ENCODE measurements at places on chromosomes 2 and 18.

GRCh38 chr2:56009758-56010458, 86.3 kb upstream of the EFEMP1 start:
- no peak for DNase-seq

- DNase-seq: no peak
Observed at GRCh38 chr2:175007510-175007909, 2.3 kb upstream of the CHN1 start.

GRCh38 chr18:69961718-69962117, 14.0 kb upstream of the CD226 start:
- DNase-seq: no peak

DNA sequence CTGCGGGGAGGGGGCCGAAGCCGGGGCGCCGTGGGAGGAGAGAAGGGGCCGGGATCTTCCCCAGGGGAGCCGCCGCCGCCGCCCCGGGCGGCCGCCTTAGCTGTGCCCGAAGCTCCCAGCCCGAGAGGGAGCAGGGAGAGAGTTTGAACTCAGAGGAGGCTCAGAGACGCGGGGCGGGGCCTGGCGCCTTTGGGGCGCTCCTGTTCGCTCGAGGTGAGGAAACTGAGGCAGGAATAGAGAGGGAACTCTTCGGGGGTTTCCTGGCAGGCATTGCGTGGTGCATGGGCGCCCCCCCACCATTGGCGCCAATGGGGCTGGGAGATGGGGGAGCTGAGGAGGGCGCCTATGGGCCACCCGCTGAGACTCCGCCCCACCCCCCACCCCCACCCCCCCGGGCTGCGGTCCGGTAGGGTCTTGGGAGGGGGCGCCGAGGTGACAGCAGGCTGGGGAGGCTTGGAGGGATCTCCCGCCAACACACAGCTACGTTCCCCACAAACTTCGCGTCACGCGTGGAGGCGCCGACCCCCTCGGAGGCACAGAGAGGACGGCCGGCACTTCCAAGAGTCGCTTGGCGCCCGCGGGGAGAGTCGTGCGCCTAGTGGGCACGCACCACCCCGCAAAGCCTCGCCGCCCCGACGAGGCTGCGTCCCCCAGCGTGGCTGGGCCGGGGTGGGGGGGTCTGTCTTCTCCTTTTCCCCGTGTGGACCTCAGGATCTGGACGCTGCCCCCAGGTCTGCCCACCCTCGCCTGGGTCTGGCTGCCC, 680 bp downstream of the CTDSP1 start:
- DNase-seq: no peak

- DNase-seq: no peak
Observed at GRCh38 chr18:9417073-9417851, 58.1 kb upstream of the RALBP1 start.

DNA sequence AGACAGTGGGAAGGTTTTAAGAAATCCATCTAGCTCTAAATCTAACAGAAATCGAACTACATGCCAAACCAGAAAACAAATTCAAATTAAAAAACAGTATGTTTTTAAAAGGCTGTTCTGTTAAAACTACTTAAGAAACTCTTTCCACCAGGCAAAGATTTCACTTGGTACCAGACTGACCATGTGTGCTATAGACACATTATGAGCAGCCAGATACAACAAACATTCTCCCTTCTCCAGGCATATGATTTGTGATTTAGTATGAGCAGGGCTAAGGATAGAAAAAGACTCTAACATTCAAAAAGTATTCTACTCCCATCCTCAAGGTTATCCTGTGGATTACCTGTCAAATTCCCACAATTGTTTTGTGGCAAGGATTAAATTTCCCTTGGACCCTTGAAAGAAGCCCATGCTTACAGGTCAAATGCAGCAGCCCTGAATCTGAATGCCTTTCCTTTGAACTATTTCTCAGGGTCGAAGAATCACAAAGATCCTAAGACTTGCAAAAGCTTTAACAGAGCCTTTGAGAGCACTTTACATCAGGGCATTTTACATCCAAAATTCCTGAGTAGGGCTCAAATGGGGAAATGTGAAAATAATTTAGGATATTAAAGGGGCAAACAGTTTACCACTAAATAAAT, 42.5 kb upstream of the TTC32 start:
- DNase-seq: no peak

GRCh38 chr18:25895518-25895917, 194.9 kb downstream of the SS18 start:
- no peak for DNase-seq

GRCh38 chr2:6370753-6371551, 494.8 kb downstream of the CMPK2 start:
- DNase-seq: no peak

DNA sequence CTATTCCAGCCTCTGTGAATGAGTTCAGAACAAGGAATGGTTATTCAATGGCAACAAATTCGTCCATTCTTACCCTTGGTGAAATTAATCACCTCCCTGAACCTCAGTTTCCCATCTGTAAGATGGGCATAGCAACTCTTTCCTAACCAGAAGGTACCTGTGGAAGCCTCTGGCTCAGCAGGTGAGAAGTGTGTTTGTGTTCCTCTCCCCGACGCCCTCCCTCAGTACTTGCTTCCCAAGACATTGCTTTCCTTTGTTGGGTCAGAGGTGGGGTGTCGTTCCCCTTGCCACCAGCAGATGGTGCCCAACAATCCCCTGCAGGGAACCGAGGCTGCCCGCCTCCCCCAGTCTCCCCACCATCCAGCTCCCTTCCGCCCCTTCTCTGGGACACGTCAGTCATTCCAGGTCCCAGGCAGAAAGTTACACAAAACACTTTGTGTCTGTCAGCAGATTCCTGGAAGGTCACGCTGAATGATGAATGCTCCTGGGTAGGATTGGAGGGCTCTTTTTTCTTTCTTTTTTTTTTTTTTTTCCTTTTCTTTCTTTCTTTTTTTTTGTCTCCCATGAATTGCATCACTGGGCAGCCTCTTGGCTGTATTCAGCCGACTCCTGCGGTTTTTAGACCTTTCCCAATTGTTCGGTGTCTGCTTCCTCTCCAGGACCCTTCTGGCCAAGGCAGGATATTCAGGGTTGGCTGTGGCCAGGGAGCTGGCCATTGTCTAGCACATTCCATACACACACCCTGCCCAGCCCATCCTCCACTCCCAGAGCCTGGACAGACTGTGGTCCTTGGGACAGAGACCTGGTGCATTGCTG, 117.3 kb downstream of the LPIN1 start:
- DNase-seq: no peak

DNA sequence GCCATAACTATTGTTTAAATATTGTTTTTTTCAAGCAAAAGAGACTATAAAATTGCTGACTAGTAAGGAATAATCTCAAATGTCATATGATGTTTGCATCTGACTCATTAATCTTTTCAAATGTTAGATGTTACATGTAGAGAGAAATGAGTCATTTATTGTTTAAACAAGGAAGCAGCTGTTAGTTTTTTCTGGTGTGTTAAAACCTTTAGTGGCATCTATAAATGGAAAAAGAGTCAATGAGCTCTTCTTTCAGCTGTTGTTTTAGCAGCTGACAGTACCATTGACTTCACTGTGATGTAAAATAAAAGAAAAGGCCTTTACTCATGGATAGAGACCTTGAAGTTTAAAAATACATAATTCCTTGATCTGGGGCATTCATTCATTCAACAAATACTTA, 1.8 kb upstream of the KLHL41 start:
- DNase-seq: peak; percentile 82

DNA sequence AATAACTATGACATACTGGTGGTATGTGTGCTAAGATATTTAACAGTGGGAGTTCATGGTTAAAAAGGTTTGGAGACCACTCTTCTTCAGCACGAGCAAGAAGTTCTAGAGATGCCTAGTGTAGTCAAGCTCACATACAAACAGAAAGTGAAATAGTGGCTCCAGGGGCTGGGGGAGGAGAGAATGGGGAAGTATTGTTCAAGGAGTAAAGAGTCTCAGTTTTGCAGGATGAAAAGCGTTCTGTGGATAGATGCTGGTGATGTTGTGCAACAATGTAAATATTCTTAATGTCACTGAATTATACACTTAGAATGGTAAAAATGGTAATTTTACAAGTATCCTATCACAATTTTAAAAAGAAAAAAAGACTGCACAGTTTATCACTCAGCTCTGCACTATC, 29.0 kb upstream of the EPAS1 start:
- no peak for DNase-seq

GRCh38 chr18:64019922-64020756, 50.3 kb downstream of the SERPINB8 start:
- DNase-seq: no peak

GRCh38 chr2:11750422-11750821, 4.0 kb downstream of the LPIN1 start:
- DNase-seq: no peak

DNA sequence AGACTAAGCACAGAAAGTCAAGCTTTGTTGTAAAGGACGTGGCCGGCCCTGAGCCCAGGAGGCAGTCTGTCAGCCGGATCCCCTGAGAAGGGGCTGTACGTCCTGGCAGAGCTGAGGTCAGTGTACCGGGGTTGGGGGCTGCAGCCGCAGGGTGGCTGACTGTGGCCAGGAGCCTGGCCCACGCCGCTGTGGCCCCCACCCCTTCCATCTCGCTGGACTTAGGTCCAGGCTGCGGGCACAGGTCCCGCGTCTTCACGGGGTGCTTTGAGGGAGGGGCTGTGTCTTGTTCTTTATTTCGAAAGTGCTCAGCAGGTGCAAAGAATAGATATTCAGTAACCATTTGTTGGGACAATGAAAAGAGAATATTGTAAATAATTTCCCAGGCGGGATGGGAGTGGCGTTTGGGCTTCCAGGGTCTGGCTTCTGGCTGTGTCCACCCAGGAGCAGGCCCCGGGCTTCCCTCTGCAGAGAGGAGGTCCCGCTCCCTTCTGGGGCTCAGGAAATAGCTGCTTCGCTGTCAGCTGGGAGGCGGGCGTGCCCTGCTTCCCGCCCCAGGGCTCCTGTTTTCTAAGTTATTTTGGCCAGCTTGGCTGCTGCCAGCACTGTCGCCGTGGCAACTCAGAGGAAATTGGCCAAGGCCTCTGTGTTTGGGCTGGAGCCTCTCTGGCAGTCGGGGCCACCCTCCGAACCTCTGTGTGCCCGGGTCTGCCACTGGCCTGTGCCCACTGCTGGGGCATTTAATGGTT, 7.4 kb downstream of the NFATC1 start:
- no peak for DNase-seq

- DNase-seq: no peak
Observed at GRCh38 chr2:45874344-45874743, 222.9 kb downstream of the PRKCE start.

GRCh38 chr2:230777721-230778120, 65.1 kb downstream of the CAB39 start:
- DNase-seq: no peak

DNA sequence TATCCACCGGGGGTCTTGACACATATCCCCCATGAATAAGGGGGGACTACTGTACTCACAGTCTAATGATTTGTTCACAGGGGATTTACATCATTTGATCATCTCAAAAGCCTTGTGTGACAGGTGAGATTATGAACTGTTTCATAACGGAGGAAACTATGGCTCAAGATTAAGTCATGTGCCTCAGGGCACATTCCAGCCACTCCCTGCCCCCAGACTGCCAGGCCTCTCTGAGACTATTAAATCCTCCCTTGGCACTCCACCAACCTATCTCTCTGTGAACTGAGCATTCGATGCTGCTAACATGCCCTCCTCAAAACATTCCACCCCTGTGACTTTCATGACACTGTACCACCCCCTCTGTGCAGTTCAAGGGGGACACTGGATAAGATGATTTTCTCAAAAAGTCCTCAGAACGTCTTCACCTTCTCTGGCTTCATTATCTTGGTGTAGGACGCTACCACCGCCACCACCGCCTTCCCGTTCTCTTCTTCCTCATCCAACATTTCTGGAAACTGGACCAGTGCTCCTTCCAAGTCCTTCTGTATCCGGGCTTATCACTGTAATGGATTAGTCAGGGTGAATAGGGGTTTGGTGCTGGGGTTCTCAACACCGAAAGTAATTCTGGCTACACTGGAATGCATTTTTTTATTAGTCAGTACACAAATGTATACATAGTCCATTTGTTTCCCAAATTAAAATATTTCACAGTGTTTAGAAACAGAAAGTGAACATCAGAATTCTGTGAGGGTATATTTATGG, 169.6 kb downstream of the KCNS3 start:
- no peak for DNase-seq

DNA sequence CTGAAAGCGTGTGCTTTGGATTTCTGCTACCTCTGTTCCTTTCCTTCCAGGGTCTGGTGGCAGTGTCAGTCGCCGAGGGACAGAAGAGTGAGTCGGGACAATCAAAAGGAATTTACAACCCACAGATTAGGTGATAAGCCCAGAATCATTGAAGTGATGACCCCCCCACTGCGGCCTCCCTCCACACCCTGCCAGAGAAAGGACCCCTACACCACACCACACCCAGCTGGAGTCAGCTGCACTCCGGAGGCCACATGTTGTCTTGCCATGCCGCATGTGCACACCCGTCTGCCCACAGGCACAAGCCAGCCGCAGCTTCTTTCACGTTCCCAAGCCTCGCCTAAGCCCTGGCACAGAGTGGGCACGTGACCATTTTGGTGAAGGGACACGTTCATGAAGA, 366.8 kb upstream of the SALL3 start:
- no peak for DNase-seq

DNA sequence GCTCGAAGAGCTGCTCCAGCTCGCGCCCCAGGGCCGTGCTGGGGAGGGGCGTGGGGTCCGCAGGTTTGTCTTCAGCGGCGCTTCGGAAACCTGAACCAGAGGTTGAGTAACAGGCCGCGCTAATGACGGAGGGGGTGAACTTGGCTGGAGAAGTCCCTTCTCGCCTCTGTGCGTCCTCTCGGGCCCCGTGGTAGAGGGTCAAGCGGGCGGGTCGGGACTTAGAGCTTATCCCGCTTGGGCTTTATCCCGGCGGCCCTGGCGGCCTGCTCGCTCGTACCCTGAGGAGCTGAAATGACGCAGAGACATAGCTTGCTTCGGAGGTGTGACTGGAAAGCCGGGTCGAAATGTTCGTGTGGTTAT, 479 bp downstream of the RNMT start:
- no peak for DNase-seq

GRCh38 chr18:54357082-54357659, 487 bp downstream of the STARD6 start:
- no peak for DNase-seq

DNA sequence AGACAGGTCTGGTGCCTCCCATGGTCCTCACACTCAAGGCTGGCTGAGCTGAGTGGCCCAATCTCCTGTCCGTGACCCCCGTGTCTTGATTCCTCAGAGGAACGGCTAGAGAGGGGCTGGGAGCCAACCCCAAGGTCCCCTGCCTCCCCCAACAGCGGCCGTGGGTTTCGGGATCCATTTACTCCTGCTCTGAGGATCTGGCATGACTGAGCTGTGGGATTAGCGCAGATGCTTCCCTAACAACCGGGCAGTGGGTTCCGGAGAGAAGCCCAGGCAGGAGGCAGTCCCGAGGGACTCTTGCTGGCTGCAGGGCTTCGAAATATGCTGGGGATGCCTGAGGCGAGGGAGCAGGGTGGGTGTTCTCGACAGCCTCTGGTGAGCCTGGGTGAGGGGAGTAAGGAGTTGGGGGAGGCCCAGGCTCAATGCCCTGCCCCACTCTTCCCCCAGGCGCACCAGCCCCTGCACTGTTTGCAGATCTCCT, 18.9 kb downstream of the GPR35 start:
- DNase-seq: no peak

DNA sequence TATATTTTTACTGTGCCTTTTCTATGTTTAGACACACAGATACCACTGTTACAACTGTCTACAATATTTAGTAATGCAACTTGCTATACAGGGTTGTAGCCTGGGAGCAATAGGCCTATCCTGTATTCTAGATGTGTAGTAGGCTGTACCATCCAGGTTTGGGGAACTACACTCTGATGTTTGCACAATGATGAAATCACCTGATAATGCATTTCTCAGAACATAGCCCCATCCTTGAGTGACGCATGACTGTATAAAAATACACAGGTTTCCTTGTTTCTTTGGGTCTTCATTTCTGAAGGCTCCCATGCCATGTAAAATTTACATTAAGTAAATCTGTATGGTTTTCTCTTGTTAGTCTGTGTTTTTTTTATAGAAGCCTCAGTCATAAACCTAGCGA, 270.9 kb upstream of the SKOR2 start:
- DNase-seq: no peak
